ENCODE measurements at places on chromosomes 12 and 14.

- DNase-seq = no peak
Measured at GRCh38 chr12:103773109-103773910, 67.7 kb downstream of the NT5DC3 start.

DNA sequence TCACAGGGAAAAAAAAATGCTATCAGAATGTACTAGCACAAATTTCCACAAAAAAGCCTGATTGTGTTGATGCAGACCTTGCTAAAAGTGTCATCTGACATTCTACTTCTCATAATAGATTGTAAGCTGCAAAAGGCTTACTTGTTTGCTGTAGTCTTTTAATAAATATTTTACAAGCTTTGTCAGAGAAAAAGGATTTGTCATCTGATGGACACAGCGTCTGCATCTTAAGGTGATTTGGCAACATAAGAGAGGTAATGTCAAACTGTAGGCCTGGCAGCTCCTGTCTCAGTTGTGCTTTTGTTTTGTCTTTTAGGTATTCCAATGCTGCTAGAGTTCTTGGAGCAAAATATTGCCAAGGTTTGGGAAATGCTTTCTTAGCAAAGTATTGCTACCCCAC, 26.3 kb upstream of the KCNH3 start:
- DNase-seq = no peak

DNA sequence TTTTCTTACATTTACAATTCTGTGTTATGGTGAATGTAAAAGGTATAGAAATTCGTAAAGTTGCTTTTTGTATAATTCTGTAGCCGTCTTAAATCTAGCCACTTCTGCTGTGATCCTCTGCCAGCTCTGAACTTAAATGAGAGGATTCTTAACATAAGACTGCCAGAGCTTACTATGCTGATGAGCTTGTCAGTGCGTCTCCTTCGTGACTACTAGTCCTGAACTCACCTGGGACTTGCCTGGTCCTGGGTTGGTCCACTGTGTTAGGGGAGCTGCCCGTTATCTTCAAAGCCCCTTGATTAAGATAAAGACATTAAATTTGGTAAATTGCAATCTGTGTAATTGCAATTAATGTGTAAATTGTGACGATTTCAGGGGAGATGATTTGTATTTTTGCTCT, 44.7 kb downstream of the UNC79 start:
- no peak for DNase-seq

DNA sequence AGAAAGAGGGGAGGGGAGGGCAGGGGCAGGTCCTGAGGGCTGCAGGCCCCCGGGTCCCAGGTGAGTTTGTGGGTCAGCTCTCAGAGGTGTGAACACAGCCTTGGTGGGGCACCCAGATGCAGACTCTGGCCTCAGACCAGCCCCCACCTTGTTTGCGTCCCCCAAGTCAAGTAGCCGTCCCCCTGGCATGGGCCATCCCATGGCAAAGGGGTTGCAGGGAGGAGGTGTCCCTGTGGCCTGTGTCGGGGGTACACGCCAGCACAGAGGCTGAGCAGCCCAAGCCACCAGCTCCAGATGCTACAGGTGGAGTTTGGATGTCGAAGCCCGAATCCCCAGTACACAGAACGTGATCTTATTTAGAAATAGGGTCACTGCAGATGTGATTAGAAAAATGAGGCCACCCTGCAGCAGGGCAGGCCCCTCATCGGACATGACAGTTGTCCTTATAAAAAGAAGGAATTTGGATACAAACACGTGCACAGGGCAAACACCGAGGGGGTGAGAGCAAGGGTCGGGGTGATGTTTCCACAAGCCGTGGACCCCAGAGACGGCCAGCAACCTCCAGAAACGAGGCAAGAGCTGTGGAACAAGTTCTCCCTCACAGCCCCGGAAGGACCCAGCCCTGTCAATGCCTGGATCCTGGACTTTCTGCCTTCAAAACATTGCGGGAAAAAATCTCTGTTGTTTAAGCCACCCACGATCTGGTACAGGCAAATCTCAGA, 141.2 kb upstream of the C14orf180 start:
- no peak for DNase-seq

GRCh38 chr12:25155022-25155576, 39.9 kb downstream of the DNAI7 start:
- DNase-seq = no peak

- no peak for DNase-seq
Measured at GRCh38 chr12:90000721-90001120, 292.1 kb upstream of the ATP2B1 start.

GRCh38 chr14:61502459-61503093, 181.2 kb downstream of the PRKCH start:
- DNase-seq = no peak

- DNase-seq = no peak
Measured at GRCh38 chr12:113129664-113130456, 5.7 kb downstream of the RASAL1 start.

- no peak for DNase-seq
Measured at GRCh38 chr14:69593018-69593677, 18.2 kb upstream of the SUSD6 start.

GRCh38 chr14:39762576-39763401, 330.6 kb upstream of the FBXO33 start:
- no peak for DNase-seq

- no peak for DNase-seq
Measured at GRCh38 chr14:32379447-32379846, 50.3 kb downstream of the AKAP6 start.

DNA sequence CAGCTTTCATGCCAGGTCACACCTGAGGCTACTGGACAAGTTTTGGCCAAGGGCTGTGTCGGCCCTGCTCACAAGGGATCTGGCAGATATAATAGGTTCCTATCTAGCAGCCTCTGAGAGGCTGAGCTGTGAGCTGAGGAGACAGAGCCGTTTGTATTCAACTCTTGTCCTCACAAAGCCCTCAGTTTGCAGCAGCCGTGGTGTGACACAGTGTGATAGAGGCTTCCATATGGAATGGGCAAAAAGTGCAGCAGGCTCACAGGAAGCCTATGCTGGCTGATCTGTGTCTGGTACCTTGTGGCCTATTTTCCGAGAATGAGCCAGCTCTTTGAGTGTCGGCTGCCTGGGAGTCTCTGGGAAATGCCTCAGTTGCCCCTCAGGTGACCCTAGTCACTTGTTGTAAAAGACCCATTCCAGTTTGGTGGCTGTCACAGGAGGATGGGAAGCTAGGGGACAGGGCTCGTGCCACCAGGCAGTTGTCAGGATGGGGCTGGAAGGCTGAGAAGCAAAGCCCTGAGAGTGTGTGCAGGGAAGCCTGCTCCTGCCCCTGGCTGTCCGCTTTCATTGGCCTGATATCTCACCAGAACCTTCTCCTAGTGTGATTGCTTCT, 16.1 kb downstream of the VRTN start:
- DNase-seq = no peak

GRCh38 chr12:39813776-39814175, 194.2 kb upstream of the ABCD2 start:
- no peak for DNase-seq
